ENCODE measurements at places on chromosomes 6 and 20.

- DNase-seq, result no peak
Measured at GRCh38 chr6:88059191-88059590, 11.6 kb downstream of the SPACA1 start.

GRCh38 chr6:93779086-93779841 lies 359.9 kb upstream of the EPHA7 start:
- DNase-seq, result no peak

- DNase-seq, result no peak
Measured at GRCh38 chr6:100185615-100186014, 191.6 kb upstream of the MCHR2 start.

DNA sequence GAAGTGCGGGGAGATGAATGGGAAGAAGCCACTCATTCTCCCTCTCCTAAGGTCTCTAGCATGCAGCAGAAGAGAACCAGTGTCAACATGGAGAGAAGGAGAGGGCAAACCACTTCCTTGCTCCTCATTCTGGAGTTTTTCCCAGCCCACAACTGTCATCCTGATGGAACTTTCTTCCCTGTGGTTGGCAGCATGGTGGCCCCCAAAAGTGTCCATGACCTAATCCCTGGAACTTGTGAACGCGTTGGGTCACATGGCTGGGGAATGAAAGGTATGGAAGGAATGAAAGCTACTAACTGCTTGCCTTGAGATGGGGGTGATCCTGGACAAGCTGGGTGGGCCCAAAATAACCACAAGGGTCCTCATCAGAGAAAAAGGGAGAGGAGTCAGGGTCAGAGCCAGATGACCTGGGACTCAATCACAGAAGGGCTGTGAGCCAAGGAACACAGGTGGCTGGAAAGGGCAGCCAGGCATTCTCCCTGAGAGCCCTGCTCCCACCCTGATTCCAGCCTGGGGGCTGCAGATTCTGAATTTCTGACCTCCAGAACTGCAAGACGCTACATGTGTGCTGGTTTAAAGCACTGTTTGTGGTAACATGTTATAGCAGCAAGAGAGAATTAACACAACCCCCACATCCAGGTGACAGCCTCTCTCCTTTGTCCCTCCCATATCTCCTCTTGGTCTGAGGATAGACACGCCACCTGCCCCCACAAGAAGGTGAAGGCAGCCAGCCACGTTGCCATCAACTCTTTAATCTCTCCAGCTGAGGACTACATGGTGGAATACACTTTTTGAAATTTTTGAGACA lies 63.2 kb downstream of the PYGB start:
- DNase-seq, result peak; percentile 34

DNA sequence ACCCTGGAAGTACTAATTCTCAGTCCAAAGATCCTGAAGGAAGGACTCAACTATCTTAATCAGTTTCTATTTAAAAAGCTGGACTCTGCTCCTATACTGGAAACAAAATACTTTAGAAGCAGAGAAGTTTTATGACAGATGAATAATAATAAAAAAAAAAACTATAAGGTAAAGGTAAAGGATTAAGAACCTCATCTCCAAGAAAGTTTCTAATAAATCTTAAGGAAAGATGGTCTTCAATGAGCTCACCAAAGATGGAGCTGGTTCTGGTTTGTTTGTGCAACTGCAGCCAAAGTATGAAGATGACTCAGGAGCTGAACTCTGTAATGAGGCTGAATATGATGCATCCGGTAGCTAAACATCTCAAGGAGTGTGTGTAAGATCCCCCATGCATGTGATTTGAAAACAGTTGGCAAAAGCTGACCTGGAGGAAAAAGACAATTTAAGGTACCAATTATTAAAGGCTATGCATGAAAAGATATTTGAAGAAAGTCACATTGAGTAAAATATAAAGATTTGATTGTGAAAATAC lies 25.2 kb downstream of the MED23 start:
- DNase-seq, result peak; percentile 72

DNA sequence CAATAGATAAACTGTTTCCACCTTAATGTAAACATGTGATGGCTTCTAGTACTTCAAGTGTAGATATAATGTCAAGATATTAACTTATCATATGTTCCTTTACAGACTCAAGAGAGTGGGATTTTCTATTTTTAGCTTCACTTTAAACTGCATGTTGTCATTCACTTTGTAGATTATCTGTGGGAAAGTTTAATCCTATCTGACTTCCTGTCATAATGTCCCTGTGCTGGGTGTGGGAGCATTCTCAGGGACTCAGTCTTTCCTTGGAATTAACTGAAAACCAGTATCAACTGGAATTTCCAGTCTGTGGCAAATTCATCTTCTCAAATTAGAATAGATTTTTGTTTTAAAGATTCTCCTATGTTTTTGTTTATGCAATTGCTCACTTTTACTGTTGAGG lies 226.1 kb upstream of the FERMT1 start:
- no peak for DNase-seq

DNA sequence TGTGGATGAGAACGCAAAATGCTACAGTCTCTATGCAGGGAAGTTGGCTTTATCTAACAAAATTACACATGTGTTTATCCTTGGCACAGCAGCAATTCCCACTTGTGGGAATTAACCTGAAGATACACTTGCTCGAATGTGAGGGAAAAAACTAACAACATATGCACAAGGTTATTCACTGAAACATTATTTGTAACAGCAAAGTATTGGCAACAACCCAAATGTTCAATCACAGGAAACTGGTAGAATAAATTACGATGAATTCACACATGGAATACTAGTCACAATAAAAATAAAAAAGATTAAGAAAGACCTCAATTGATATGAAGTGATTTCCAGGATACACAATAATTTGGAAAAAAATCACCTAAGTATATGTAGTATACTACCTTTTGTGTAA lies 68.1 kb upstream of the OGFRL1 start:
- no peak for DNase-seq

GRCh38 chr6:81564470-81565068 lies 187.9 kb downstream of the TENT5A start:
- no peak for DNase-seq

- DNase-seq, result no peak
Measured at GRCh38 chr6:146292506-146292905, 251.1 kb upstream of the RAB32 start.

DNA sequence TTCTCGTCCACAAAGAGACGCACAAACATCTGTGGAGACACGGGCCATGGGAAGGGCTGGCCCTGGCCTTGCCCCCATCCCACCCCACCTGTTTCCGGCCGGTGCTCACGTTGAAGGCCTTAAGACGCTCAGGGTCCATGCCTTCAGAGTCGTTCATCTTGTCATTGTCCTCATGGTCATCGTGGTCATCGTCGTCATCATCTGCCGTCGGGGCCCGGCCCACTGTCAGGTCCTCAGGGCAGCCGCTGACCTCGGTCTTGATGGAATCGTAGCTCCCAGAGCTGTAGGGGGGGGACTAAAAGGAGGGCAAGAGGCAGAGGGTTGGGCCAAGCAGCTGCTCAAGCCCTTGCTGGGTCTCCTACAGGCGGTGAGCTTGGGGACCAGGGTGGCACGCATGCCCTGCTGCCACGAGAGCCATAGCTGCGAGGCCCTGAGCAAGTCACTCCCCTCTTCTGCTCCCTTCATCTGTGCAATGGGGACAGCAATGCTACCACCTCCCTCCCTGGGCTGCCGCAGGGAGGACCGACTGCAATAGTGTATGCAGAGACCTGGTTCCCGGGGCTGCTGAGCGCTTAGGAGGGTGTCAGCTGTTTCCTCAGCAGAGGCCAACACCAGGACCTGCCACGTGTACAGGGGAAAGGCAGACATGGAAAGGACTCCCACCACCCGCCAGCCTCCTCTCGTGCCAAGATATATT lies 95.5 kb downstream of the ASXL1 start:
- no peak for DNase-seq

- no peak for DNase-seq
Measured at GRCh38 chr6:5786321-5786968, 220.3 kb downstream of the NRN1 start.

DNA sequence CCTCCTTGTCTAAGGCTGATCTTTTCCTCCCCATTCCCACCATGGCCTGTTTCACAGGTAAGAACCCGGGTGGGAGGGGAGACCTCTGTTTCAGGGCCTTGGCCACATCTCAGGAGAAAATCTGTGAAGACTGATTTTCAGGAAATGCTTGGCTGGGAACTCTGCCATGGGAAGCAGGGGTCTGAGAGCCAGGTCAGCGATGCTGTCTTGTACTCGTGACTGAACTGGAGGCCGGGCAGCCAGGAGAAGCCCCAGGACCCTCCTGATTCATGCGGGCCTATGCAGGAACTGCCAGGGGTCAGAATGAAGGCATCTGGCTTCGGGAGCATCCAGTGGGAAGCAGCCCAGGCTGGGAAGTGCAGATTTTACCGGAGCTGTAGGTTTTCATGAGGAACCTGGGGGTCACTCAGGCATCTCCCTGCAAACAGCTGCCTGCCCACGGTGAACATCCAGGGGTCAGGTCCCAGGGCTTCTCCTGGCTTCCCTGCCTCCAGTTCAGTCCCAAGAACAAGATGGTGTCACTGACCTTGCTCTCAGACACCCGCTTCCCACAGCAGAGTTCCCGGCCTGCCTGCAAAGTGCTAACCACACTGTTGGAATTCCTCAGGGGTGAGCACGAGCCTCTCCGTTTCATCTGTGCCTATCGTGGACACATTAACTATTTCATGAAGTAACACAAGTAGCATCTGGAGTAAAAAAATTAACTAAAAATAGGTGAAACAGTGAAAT lies 90.2 kb upstream of the SULF2 start:
- no peak for DNase-seq

GRCh38 chr20:46206992-46207549 lies 89.0 kb downstream of the CD40 start:
- no peak for DNase-seq

DNA sequence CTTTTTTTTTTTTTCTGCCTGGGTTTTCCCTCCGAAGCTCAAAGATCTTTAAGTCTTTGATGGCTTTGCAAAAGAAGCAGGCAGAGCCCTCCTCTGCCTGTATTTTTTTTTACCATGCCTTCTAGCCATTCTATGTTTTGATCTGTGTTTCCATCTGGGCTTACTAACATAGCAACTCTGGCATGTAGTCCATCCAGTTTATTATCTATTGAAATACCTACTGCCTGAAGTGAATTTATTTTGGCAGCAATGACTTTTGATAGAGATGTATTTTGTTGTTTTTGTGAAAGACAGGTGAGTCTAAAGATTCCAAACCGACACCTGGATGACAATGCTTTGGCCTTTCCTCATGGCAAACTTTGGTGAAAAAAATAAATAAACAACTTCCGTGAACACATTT lies 1157.7 kb upstream of the MAP3K7 start:
- no peak for DNase-seq

- no peak for DNase-seq
Measured at GRCh38 chr6:34276881-34277762, 28.3 kb upstream of the SMIM29 start.

DNA sequence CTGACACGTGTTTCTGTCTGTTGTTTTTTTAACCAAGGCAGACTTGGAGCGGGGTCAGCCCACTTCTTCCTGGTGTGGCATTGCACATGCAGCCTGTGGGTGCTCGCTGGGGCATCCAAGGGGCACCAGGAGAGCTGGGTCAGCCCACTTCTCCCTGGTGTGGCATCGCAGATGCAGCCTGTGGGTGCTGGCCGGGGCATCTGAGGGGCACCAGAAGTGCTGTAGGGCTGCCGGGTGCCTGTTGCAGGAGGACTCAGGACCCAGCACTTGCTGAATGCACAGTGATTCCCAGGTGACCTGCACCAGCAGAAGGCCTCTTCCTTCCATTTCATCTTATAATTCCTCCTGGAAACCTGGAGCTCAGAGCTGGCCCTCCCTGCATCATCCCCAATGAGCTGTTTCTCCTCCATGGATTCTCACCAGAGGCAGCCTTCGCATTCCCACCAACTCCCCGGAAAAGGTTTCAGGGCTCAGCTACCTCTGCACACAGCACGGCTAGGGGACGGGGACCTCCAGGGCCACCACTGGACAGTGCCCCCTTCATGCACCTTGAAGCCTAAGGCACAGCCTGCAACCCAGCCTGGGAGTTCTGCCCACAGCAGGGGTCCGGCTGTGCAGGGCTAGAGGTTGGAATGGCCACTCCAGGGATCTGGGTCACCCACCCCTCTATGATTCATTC lies 218.8 kb downstream of the TAF4 start:
- DNase-seq, result no peak

GRCh38 chr6:11393713-11394627 lies 143.6 kb upstream of the TMEM170B start:
- peak; percentile 69 for DNase-seq

- DNase-seq, result no peak
Measured at GRCh38 chr20:20946122-20946759, 159.9 kb downstream of the LINC00237 start.

DNA sequence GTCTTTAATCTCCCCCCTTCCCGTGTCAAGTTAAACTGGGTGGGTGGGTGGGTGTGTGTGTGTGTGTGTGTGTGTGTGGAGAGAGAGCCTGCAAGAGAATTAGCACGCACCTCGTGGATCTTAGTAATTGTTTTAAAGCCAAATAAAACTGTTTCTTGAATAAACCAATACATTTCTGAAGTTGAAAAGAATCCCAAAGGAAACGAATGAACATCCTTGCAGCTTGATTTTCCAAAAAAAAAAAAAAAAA lies 381 bp upstream of the BICRAL start:
- no peak for DNase-seq

DNA sequence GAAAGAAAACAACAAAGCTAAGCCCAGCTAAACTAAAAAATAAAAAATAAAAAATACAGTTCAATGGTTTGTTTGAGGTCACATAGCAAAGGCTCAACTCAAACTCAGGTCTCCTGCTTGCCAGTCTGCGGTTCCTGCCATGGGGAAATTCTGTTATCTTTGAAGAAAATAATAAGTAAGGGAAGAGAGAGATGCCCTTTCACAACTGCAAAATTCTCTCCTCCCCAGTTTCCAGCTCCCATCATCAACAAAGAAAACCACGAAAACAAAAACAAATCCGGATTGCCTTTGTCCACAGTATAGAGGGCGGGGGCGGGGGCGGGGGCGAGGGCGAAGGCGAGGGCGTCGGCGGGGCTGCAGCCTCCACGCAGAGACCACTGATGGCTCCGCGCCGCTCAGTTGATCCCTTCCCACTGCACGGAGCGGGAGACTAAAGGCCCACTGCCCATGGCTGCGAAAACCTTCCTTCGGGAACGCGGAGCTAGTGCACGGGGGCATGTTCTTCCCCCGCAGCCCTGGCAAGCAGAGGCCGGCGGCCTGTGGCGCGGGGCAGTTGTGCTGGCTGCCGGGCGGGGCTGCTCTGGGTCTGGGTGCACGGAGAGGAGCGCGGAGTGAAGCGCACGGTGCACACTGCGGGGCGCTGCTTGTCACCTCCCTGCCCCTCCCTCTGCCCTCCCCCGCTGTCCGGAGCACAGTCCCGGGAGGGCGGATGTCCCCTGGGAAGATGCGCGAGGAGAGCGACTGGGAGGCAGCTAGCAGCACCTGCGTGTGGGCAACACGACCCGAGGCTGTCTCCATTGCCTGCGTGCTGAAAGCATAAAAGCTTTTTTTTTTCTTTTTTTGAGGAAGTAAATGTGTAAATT lies 54.1 kb upstream of the TPD52L1 start:
- no peak for DNase-seq

GRCh38 chr20:4060064-4060795 lies 44.9 kb upstream of the RNF24 start:
- no peak for DNase-seq

DNA sequence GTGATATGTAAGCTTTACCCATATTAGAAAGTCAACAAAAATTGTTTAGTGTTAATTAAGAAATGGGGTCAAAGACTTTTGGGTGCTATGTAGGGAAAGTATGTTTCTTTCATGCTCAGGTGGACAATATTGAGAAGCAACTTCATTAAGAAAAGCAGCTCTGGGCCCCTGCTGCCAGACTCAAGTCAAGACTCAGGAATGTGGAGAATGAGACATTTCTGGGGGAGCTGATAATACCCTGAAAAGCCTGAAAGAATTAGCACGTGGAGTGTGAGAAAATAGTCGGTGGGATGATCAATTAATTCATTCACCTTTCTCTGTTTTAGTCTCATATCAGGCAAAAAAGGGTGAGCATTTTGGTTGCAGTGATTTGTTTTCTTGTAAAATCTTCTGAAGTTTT lies 175.1 kb upstream of the IMPG1 start:
- no peak for DNase-seq
